ENCODE measurements at places on chromosomes 5 and 9. TPM values are rescaled to one million over a fixed set of nuclear protein-coding genes. Genes with fewer than 3 reads are reported as not detected.

DNA sequence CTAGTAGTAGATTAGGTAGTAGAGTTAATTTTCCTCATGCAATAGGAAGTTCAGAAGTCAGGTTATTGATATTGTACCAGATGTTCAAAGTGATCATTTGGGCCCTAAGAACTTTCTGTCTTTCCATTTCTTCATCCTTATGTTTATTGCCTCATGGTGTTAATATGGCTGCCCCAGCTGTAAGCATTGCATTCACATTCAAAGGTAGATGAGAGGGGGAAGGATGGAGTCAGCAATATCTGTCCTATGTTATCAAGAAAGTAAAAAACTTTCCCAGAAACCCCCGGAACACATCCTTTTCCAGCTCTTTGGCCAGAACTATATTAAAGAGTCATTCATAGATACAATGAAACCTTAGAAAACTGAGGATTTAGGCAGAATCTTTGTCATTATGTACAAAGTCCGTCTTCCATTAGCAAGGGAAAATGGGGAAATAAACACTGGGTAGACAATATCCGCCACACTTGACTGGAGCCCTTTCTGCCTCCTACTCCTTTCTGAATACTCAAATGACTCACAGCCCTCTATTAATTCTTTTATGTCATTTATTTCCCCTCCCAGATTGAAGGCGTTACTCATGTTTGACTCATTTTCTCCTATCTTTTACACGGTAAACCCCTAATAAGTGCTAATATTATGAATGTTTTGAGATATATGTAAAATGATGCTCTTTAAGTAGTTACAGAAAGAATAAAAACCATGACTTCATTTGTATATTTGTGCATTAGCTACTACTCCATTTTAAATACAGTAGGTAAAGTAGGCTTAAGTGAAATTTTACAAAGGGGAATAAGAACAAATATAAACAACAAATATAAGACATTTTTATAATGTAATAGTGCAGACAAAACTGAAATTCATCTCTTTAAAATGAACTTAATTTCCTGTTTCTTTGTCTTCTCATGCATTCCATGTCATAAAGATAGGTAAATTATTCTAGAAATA, 127.6 kb downstream of the SLF1 start:
- DNase-seq = no peak

DNA sequence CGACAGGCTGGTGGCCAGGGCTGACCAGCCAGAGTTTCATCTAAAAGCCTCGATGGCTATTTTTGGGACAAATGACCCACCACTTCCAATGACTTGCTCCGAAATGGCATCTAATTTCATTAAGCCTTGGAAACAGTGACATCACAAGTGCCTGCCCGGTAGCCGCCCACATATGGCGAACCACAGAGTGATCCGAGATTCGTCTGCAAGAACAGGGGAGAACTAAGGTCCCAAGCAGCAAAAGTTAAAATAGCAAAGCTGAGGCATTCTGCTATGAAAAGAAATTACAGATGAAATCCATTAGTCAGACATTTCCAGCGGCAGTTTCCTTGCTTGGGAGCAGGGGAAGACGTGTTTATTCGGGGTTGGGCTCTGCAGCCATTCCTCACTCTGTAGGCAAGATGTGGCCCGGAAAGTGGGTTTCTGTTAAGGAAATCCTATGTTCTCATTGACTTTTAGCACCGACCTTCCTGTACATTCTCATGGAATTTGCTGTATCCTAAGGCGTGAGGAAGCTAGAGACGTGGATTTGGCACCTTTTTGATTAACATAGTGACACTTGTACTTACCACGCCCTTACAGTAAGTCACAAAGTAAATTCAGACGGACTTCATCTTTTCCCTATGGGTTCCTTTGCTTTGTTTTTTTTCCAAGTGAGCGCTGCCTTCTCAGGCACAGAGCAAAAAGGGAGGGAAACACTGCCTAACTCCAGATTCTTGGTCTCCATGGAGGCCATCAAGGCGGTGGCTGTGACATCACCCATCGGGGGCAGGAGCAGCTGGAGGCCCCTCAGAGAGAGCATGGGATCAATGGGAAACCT, 45.1 kb downstream of the ERGIC1 start:
- no peak for DNase-seq

ACTBL2 gene
- total RNA-seq = not detected

SLC25A2 gene
- total RNA-seq = not detected

IRGM gene
- not detected for total RNA-seq

Data from left cardiac atrium (tissue), 4 donors.